ENCODE measurements at places on chromosomes 1 and 21.

DNA sequence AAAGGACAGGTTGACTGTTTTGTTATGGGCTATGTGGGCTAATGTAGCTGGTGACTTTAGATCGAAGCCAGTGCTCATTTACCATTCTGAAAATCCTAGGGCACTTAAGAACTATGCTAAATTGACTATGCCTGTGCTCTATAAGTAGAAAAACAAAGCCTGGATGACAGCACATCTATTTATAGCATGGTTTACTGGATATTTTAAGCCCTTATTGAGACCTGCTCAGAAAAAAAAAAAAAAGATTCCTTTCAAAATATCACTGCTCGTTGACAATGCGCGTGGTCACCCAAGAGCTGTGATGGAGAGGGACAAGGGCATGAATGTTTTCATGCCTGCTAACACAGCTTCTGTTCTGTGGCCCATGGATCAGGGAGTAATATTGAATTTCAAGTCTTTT lies 48.1 kb downstream of the CAMSAP2 start:
- no peak for DNase-seq

- DNase-seq: no peak
Observed at GRCh38 chr1:8578936-8579335, 238.5 kb downstream of the RERE start.

- no peak for DNase-seq
Observed at GRCh38 chr1:175784831-175785230, 41.4 kb upstream of the TNR start.

GRCh38 chr1:165364568-165365133 lies 8.1 kb upstream of the LMX1A start:
- DNase-seq: no peak

DNA sequence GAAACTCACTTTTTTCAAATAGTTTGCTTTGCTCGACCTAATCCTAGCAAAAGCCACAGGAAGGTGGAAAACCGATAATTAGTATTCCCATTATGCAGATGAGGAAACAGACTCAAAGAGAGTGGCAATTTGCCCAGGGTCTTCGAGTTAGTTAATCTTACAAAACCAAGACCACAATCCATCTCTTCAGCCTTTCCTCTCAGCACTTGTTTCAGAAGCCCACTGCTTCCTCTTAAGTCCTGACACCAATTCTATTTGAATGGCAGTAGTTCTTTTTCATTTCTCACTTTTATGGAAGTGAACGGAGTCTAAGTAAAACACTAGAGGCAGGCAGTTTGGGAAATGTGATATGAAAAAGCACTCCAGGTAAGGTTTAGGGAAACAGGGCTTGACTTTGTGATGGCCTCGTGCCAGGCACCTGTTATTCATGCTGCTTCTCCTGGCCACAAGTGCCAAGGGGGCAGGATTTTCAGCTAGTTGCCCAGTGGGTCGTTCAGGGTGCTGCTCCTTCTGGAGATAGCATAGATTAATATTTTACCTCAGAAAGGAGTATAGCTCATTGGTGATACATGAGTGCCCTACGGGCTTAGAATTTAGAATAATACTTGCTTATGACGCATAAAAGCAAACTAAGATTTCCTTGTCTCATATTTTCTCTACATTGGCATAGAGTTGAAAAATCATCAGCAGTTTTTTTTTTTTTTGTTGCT lies 76.6 kb upstream of the NRIP1 start:
- no peak for DNase-seq

GRCh38 chr1:15584489-15585363 lies at the start of gene AGMAT:
AGMAT (minus strand) TSS chr1:15585051; CDS start chr1:15584967, 84 bp downstream.
- peak; percentile 47 for DNase-seq

DNA sequence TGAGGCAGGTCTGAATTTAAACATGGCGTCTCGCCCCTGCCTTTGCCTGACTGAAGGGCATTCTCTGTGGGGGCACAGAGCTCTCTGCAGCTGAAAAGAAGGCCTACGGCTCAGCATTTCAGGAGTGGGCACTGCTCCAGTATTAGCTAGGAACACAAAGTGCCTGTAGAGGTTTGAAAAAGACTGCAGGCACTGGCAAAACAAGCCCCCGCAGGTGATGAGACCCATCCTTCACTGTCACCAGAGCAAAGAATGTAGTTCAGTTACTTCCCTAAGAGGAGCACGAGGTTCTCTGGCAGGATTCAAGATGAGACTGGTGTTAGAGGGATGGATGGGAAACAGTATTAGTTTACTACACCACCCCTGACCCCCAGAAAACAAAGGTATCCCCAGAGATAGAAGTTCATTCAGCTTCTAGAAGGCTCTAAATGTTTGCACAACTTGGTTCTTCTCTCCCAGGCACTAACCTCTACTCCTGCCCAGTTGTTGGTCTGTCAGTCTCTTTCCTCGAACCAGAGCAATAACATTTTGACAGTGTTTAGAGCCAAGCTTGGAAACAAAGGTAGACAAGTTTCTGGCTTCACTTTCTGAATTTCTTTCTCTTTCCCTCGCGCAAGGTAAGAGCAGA lies 101.9 kb upstream of the KCNE2 start:
- DNase-seq: no peak

GRCh38 chr1:185790194-185790735 lies 56.1 kb downstream of the HMCN1 start:
- DNase-seq: no peak

DNA sequence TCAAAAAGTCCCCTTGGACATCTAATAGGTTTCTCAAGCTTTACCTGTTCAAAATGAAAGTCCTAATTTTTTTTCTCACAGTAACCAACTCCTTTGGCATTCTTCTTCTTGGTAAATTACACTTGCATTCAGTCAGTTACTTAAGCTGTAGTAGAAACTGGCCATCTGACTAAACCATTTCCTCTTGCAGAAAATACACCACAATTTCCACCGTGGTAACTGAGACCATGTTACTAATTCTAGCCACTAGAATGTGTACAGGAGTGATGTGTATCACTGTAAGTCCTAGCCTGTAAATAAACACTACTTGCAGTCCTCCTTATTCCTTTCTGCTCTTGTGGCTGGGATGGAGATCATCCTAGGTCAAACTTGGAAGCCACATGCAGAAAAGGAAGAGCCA lies 965.4 kb upstream of the TMPRSS15 start:
- DNase-seq: no peak

GRCh38 chr1:163168053-163168452 lies 34.7 kb downstream of the RGS5 start:
- DNase-seq: no peak

- DNase-seq: no peak
Observed at GRCh38 chr1:231027136-231027925, 12.7 kb downstream of the FAM89A start.

GRCh38 chr1:238558156-238558555 lies 667.4 kb upstream of the ZP4 start:
- no peak for DNase-seq

DNA sequence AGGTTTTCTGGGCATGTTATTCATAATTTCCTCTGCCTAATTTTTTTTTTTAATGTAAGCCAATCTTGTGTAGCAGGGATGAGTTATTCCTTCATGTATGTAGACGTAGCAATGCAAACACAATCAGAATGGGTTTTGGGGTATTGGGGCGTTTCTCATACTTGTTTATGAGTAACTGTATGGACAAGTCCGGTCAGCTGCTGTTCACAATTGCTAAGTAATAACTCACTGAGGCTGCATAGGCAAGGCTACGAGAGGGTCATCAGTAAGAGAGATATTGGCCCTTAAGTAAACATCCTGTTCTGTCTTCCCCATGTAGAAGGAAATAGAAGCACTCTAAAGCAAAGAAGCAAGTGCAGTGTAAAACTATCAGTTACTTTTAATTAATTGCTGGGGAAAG lies 9.5 kb upstream of the TARS2 start:
- no peak for DNase-seq

GRCh38 chr1:59442492-59442891 lies 145.6 kb downstream of the FGGY start:
- DNase-seq: no peak

DNA sequence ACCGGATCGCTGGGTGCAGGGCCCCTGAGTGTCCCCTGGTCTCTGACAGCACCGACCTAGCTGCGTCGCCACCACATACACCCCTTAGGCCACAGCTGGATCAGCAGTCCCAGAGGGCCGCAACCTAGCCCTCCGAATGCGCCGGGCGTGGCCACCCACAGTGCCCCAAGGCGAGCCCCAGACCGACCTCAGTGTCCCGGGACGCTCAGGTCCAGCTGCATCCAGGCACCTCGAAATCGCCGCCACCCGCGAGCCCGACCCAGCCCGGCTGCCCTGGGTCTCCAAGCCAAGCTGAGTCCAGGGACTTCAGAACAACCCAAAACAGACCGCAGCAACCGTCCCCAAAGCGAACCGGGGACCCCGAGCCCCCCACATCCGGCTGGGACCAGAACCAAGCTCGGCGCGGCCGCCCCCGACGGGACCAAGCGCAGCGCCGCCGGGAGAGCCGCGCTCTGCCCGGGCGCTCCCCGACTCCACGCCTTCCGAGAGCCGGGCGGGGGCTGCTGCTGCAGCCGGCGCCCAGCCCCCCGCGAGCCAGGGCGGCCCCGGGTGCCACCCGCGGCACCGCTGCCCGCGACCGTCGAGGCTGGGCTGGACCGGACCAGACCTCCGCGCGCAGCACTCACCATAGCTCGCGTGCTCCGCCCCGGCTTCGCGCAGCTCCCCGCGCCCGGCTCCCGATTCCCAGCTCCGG lies 54.6 kb upstream of the ECE1 start:
- no peak for DNase-seq

DNA sequence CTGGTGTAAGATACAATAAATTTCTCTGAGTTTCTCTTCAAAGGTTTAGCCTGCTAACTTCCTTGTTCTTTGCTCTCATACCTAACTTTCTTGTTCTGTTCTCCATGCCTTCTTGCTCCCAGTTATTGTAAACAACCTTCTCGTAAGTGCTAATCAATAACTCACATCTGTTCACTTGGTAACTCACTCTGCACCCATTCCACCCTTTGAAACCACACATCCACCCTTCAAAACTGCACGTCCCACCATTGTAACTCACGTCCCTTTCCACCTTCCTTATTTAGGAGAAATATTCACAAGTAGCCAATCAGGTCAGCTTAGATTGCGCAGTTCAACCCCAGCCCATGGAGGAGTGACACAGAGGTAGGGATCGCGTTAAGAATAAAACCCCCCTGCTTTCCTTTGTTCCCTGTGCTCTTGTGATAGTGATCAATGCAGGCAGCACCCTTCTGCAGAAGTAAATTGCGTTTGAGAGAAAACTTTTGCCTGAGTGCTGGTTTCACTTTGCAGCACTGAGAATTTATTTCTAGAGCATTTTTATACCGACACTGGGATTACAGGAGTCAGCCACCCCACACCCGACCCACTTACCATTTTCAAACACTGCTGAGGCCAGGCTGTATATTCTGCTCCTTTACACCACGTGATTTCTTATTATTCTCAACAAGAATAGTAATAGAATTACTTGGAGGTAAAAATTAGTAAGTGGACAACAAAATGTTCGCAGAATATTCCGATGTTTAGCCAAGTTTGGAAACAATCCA lies 789.2 kb upstream of the RGS18 start:
- no peak for DNase-seq

DNA sequence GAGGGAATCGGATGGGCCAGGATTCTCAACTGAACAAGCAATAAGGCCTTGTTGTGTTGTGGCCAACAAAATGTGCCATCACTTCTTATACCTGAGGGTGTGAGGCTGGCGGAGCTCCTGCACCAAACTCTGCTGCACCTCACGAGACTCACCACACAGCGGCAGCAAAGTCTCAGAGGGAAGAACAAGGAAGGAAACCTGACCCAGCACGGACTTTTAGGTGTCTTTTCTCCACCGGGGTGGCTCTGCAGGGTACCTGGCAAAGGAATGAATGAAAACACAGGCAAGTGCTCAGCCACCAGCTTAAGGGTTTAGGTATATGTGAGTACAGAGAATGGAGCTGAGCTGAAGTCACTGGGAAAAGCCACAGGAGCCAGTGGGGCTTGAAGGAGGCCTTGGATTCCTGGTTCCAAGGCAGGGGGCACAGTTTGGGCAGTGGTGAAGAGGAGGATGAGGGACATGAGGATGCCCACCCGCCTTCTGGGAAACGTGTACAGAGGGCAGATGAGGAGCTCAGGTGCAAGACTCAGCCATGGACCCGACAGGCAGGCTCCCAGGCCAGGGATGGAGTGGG lies 31.1 kb upstream of the HSD3B1 start:
- no peak for DNase-seq

GRCh38 chr1:244210884-244211558 lies 159.9 kb downstream of the ZBTB18 start:
- DNase-seq: no peak

- DNase-seq: no peak
Observed at GRCh38 chr21:20004367-20004766, 993.8 kb upstream of the NCAM2 start.

GRCh38 chr1:53890522-53890941 lies 935 bp upstream of the YIPF1 start:
- DNase-seq: no peak

GRCh38 chr1:35935442-35936388 lies 4.8 kb downstream of the AGO3 start:
- DNase-seq: no peak

DNA sequence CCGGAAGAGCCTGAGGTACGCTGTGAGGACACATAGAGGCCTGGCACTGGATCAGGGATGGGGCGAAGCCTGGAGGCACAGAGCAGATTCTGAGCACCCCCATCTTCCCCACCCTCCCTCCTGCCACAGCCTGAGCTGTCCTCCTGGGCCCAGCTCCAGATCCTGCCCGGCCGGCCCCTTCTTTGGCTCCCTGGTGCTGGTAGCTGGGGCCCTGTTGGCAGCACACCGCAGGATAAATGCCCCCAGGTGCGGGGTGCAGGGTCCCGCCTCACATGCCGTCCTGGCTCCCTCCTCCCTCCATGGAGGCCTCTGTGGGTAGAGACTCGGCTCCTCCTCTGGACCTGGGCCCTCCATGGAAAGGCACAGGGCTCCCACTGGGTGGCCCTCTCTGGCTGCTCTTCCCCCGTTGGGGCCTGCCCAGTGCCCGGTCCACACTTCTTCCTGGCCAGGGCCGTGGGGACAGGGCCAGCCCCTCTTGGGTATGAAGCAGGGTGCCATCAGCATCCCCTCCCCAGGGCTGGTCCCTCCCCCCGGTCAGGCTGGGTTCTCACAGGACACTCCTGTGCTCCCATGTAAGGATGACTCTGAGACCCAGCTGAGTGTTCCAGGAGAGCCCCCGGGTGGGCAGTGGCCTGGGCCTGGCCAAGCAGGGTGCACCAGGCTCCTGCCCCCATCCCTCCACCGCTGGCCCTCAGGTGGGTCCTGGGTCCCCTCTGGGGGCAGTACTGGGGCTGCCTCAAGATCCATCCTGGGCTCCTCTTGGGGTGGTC lies 1.1 kb upstream of the OBSCN start:
- DNase-seq: no peak

- no peak for DNase-seq
Observed at GRCh38 chr1:116302281-116302680, 70.8 kb upstream of the ATP1A1 start.

DNA sequence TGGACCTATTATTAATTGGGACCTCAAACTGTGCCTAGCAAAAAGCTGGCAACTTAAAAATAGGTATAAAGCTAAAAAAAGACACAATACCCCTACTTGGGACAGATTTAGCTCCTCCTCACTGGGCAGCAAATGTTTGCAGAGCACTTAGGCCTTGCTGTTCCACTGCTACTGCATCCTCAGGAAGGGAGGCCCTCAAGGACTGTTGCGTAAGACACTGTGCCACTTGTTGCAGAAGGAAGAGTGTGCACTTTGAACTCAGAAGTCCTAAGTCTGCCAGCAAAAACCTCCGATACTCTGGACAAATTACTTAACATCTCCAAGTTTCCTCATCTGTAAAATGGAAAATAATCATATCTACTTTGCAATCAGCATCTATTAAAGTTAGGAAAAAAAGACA lies 322.9 kb downstream of the BARHL2 start:
- no peak for DNase-seq
